ENCODE measurements at places on chromosomes 4 and X. TPM values are rescaled to one million over a fixed set of nuclear protein-coding genes. Genes with fewer than 3 reads are reported as not detected.

The CYTL1 gene
- total RNA-seq = not detected

The RAB33A gene
- 9.7 TPM for total RNA-seq

The MTNR1A gene
- not detected for total RNA-seq

The ARSH gene
- not detected for total RNA-seq

The SCRG1 gene
- not detected for total RNA-seq

GRCh38 chrX:102784550-102784949, 64.0 kb downstream of the GPRASP3 start:
- DNase-seq = no peak

- DNase-seq = no peak
Measured at GRCh38 chr4:15420642-15421041, 7.2 kb upstream of the C1QTNF7 start.

DNA sequence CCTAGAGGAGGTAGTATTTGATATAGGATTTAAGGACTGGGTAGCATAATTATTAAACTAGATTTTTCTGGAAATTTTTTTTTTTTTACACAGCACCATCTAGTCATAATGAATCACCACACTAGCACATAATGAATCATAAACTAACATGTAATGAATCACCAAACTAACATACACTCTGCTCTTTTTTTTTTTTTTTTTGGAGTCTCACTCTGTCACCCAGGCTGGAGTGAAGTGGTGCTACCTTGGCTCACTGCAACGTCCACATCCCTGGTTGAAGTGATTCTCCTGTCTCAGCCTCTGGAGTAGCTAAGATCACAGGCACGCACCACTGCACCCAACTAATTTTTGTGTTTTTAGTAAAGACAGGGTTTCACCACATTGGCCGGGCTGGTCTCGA, 92.5 kb downstream of the FAM13A start:
- no peak for DNase-seq

GRCh38 chr4:71540749-71541269, 202.0 kb downstream of the SLC4A4 start:
- no peak for DNase-seq

- DNase-seq = no peak
Measured at GRCh38 chr4:182749667-182750167, 167.5 kb downstream of the DCTD start.

- DNase-seq = no peak
Measured at GRCh38 chr4:41670530-41670929, 78.0 kb downstream of the PHOX2B start.

DNA sequence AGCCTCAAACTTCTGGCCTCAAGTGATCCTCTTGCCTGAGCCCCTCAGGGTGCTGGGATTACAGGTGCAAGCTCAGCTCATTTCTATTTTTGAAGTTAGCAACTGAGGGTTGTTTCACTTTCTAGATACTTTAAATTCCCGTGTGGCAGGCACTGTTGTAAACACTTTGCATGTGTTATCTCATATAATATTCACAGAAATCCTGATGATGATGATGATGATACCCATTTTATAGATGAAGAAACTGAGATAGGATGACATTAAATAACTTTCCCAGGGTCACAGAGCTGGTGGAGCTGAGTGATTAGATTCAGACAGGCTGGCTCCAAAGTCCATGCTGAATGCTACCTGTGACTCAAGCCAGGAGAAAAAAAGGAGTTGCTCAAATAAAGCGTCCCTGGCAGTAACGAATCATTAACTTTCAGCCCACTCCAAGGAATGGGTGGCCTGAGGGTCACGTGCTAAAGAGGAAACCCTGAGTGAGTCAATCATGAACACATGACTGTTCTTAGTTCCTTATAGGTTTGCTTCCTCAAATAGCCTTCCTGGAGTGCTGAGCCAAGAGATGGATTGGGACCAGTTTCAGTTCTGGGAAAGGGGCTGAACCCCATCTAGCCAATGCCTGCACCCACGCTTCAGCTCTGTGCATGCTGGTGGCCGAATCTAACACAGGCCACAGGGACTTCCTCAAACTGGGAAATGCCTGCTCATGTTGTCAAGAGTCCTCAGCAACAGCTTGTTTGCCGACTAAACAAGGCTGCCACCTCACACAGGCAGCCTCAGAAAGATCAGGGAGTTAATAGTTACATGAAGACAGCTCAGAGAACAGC, 52.8 kb downstream of the RBM47 start:
- DNase-seq = peak; percentile 1

- DNase-seq = no peak
Measured at GRCh38 chr4:133146574-133147241, 2.4 kb upstream of the PCDH10 start.

DNA sequence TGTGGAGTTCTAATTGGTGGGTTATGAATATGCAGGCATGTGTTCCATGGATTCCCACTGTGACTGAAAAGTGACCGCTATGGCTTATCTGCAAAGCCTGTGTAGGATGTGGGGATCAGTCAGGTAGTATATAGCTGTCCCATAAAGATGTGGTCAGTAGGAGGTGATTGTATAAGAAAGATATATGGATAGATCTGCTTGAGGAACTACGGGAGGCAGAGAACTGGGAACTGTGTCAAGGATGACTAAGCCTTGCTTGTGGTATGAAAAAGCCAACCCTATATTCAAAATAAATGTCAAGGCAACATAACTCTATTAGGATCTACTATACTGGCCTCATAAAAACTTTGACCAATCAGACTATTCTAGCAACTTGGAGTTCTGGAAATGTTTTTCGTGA, 185.2 kb downstream of the KLHL4 start:
- no peak for DNase-seq

Measured in CD8-positive, alpha-beta T cell (primary cell).